ENCODE measurements at places on chromosomes 5 and 9.

GRCh38 chr9:80285326-80285725 is 713.6 kb downstream of the TLE4 start:
- DNase-seq = no peak

DNA sequence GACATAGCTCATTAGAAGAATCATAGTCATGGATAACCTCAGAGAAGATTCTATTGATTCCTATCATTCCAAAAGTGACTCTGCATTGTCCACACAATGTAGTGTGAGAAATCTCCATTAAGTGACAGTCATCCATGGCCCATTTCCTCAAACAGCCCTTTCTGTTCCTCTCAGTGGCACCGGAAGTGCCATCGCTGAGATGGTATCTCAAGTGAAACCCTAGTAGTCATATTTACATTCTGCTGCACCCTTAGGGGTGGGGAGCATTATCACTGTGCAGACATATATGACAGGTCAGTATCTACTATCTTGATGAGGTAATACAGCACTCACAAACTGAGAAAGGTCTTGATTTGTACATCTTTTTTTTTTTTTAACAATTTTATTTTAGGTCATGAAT is 55.4 kb upstream of the MIER3 start:
- no peak for DNase-seq

- DNase-seq = no peak
Observed at GRCh38 chr9:4375424-4376200, 75.7 kb upstream of the GLIS3 start.

DNA sequence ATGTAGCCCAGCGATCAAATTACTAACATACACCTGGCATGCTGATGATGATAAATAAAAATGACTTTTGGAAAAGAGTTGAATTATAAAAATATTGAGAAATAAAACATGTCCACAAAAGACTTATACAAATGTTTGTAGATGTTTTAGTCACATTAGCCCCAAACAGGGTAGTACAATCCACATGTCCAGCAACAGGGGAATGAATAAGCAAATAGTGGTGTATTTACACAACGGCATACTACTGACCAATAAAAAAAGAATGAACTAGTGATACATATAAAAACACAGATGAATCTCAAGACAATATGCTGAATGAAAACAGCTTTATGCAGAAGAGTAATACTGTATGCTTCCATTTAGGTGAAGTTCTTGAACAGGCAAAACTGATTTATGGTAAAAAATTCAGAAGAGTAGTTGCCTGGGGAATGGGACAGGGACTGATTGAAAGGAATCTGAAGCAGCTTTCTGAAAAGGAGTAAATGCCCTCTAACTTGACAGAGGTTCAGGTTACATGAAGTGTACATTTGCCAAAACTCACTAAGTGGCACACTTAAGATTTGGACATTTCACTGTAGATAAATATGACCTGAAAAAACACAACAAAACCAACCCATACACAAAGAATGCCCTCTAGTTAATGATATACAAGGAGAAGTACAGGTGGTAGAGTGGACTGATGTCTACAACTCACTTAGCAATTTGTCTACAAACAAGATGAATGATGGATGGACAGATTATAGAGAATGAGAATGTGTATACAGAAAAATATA is 35.4 kb downstream of the ACTL7A start:
- DNase-seq = no peak

- no peak for DNase-seq
Observed at GRCh38 chr5:132070460-132071337, 2.9 kb upstream of the CSF2 start.

DNA sequence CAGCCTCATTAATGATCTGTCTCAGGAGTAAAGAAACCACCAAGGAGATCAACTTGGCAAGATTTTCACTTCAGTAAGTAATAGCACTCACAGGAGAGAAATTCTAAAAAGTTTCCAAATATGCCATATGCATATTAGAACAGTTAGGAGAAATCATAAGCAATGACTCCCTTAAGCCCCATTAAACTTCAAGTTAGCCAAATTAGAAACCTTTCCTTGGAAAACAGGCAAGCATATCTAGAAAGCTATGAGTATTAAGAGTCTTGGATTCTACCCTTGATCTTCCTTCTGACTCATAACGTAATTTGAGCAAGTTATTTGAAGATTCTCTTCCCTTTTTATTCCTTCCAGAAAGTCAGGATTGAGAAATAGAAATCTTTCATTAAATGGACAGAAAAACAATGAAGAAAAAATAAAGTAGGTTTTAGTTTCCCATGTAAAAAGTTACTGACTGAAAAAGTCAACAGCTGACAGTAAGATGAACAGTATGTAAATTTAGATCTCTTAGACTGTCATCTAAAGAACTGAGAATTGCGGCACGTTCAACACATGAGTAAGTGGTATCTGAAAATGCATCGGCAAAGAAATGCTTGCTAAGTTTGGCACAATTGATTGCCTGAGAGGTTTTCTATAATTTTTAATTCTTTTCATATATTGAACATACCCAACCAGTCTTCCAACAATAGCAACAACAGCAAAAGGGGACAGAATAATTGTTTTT is 565.7 kb upstream of the FTMT start:
- no peak for DNase-seq

GRCh38 chr5:126143622-126144021 is 279.6 kb upstream of the GRAMD2B start:
- no peak for DNase-seq

- DNase-seq = no peak
Observed at GRCh38 chr5:6814816-6815215, 101.6 kb downstream of the TENT4A start.

DNA sequence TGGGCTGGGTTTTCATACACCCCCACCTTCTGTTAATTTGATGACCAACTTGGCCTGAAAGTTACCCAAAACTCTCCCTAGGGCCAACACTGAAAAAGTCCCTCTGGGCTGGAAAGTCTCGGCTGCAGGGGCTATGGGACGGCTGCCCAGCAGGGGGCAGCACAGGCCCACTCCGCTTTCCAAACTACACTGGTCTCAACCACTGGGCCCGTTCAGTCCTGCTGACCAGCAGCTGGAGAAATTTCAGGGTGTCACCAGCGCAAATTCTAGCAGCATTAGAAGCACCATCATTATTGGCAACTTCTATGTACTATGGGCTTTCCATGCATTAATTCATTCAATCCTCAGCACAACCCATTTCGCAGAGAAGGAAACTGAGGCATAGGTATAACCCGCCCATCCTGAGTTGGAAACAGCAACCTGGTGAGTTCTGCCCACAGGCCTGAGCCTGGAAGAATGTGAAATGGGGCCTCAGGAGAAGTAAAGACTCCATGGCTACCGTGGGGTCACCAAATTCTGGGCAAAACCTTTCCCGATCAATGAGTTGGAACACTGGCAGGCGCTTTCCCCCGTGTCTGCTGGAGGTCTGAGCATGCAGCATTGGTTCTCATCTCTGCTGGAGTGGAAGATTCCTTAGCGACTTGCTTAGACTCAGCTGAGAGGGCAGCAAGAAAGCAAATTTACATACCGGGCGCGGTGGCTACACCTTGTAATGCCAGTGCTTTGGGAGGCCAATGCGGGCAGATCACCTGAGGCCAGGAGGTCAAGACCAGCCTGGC is 9.7 kb downstream of the ORM2 start:
- no peak for DNase-seq
